ENCODE measurements at places on chromosomes 4 and X. TPM values are rescaled to one million over a fixed set of nuclear protein-coding genes. Genes with fewer than 3 reads are reported as not detected.

GRCh38 chr4:183333983-183334382, 11.8 kb upstream of the CLDN24 start:
- H3K27me3 ChIP-seq: peaks cover 15% of the 10 kb centered on the region
- H3K4me3 ChIP-seq: no peak overlapping the region
- DNase-seq: no peak
- H3K36me3 ChIP-seq: no peaks in the 10 kb centered on the region
- peaks cover 3% of the 10 kb centered on the region for H3K4me1 ChIP-seq

The ATP10D gene
- 9.7 TPM for total RNA-seq

The F8A2 gene
- not detected for total RNA-seq

- no peak for DNase-seq
- no peaks in the 10 kb centered on the region for H3K4me1 ChIP-seq
- no peak overlapping the region for H3K4me3 ChIP-seq
- H3K36me3 ChIP-seq: peaks cover 18% of the 10 kb centered on the region
- H3K27ac ChIP-seq: no peak overlapping the region
Measured at GRCh38 chr4:82983444-82983843, 27.2 kb downstream of the LIN54 start.

The NAP1L3 gene
- 9.3 TPM for total RNA-seq

DNA sequence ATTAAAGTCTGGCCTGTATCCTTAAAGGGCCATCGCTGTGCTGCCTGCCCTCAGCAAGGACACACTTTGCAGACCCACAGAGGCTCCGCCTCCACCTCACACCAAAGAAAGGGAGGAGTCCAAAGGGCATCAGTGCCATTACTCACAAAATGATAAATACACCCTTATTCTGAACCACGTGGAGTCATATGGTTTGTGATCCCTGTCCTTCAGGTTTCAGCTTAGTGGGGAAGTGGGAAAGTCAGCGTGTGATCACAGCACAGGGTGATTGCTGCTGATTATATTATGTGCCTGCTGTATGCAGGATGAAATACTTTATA, 35.9 kb upstream of the MSANTD1 start:
- DNase-seq: no peak
- no peak overlapping the region for H3K4me3 ChIP-seq
- no peaks in the 10 kb centered on the region for H3K27me3 ChIP-seq
- H3K4me1 ChIP-seq: no peaks in the 10 kb centered on the region

GRCh38 chrX:11664211-11665167, 1.2 kb downstream of the ARHGAP6 start:
- H3K36me3 ChIP-seq: no peaks in the 10 kb centered on the region
- H3K27me3 ChIP-seq: peaks cover 63% of the 10 kb centered on the region
- no peak overlapping the region for H3K4me3 ChIP-seq
- no peak for DNase-seq

GRCh38 chr4:104063341-104063740, 343.6 kb upstream of the TACR3 start:
- H3K4me3 ChIP-seq: no peak overlapping the region
- no peak overlapping the region for H3K27ac ChIP-seq
- H3K27me3 ChIP-seq: no peaks in the 10 kb centered on the region
- DNase-seq: no peak

The PWWP3B gene
- not detected for total RNA-seq

- H3K4me3 ChIP-seq: no peak overlapping the region
- no peak for DNase-seq
- no peak overlapping the region for H3K27ac ChIP-seq
- no peaks in the 10 kb centered on the region for H3K4me1 ChIP-seq
Measured at GRCh38 chr4:66062044-66062443, 391.8 kb upstream of the EPHA5 start.

DNA sequence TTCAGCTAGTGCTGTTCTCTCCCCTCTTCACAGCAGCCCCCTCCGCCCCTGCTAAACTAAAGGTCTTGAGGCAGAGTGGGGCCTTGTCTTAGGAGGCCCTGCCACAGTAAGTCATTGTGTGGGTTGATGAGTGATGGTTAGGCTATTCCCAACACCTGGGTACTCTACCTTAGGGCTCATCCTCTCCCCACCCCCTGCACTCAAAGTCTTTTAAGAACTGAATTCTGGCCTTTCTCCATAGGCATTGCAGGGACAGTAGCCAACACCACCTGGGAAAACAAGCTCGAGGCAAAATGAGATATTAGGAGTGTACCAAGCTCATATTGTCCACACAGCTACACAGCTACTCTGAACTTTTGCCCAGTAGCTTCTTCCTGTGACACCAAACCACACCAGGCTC, 42.5 kb downstream of the RAB40AL start:
- no peaks in the 10 kb centered on the region for H3K4me1 ChIP-seq
- no peak for DNase-seq
- no peaks in the 10 kb centered on the region for H3K36me3 ChIP-seq
- H3K27me3 ChIP-seq: no peaks in the 10 kb centered on the region
- H3K4me3 ChIP-seq: no peak overlapping the region

- no peak overlapping the region for H3K4me3 ChIP-seq
- no peak overlapping the region for H3K27ac ChIP-seq
- H3K27me3 ChIP-seq: no peaks in the 10 kb centered on the region
- H3K36me3 ChIP-seq: no peaks in the 10 kb centered on the region
- no peak for DNase-seq
Measured at GRCh38 chr4:10173037-10173753, 56.6 kb upstream of the WDR1 start.

- peak; percentile 38 for DNase-seq
- peak within 1 kb of the TSS; percentile 85 for H3K4me3 ChIP-seq
- H3K36me3 ChIP-seq: no peaks in the 10 kb centered on the region
Measured at GRCh38 chr4:4859325-4859798, at the start of gene MSX1. MSX1 (plus strand) TSS chr4:4859665; CDS start chr4:4859900, 235 bp downstream.

- H3K4me1 ChIP-seq: peaks cover 39% of the 10 kb centered on the region
- H3K27me3 ChIP-seq: no peaks in the 10 kb centered on the region
- DNase-seq: no peak
Measured at GRCh38 chr4:70739496-70740337, 18.0 kb downstream of the RUFY3 start.

The KCNIP4 gene
- not detected for total RNA-seq

Measured in naive thymus-derived CD8-positive, alpha-beta T cell (primary cell).